ENCODE measurements at places on chromosomes 2 and 18.

- no peak for DNase-seq
Measured at GRCh38 chr2:62504657-62505056, 1.3 kb downstream of the TMEM17 start.

- no peak for DNase-seq
Measured at GRCh38 chr2:85457877-85458316, 39.4 kb downstream of the SH2D6 start.

- DNase-seq: no peak
Measured at GRCh38 chr18:51072586-51073313, 42.7 kb downstream of the SMAD4 start.

DNA sequence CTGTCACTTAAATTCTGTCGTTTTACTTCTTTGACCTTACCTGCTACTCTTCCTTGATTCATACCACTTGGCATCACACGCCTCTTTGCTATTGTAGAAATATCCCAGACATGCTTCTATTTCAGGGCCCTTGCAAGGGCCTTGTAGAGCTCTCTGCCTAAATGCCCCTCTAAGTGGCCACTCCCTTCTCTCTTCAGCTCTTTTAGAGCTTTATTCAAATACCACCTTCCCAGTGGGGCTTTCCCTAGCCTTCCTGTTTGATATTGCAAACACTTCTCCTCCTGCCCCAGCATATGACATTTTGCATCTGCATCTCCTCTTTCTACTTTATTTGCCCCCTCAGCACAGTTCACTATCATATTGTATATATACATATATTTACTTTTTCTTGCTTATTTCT is 54.0 kb downstream of the PELI1 start:
- no peak for DNase-seq

- no peak for DNase-seq
Measured at GRCh38 chr2:239370403-239370802, 30.4 kb downstream of the HDAC4 start.

- no peak for DNase-seq
Measured at GRCh38 chr2:182952741-182953450, 85.4 kb downstream of the NCKAP1 start.

- DNase-seq: no peak
Measured at GRCh38 chr2:173452416-173452815, 97.7 kb downstream of the CDCA7 start.

DNA sequence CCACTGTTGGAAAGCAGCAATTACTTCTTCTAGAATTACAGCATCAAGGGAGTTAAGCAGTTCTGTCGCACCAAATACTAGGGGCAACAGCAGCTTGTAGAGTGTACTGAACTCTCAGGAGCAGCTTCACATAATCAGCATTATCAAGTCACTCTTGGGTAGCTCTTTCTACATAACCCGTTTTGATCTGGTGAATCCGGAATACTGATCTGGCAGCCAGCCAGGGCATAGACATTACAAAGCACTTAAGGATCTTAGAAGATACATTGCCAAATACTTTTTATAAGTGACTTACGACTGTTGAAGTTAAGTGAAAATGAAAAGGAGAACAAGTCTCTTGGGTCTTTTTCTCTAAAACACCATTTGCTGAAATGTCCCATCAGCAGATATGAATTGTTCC is 73.2 kb upstream of the NETO1 start:
- DNase-seq: no peak

GRCh38 chr2:38733300-38733971 is 17.7 kb downstream of the SRSF7 start:
- no peak for DNase-seq

DNA sequence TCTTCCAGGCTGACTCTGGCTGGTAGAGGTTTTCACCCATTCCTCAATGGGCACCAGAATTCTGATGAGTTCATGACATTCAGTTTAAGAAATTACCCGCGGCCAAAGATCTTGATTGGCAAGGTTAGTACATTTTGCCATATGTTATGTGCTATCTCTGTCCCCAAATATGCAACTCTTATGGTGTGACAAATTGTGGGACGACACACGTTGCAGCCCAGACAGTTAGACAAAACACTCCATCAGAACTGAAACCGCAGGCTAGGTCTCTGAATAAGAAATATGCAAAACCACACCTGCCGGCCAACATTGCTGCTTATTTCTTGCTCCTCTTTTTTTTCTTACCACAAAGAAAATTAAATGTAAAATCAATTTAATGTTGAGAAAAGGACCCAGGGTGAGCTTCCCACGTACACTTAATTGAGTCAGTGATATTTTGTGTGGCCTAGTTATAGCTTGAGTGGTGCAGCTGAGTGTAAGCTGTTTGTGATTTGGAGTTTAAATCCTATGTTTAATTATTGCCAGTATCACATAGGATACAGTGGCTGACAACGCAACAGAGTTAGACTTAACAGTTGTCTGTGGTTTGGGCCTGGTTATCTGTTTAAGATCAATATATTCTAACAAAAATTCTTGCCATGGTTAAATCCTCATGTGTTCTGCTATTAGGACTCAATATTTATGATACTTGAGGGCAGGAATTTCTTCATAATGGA is 35.7 kb upstream of the LTBP1 start:
- DNase-seq: no peak

GRCh38 chr2:78811955-78812610 is 213.4 kb upstream of the REG3G start:
- DNase-seq: no peak

All from activated CD8-positive, alpha-beta memory T cell treated with anti-CD3 and anti-CD28 coated beads for 1 hour (primary cell).